ENCODE measurements at places on chromosomes 13 and 19.

- DNase-seq: no peak
Measured at GRCh38 chr19:46728693-46729339, 11.9 kb upstream of the PRKD2 start.

GRCh38 chr13:22496803-22497508, 683.8 kb upstream of the SGCG start:
- DNase-seq: no peak

DNA sequence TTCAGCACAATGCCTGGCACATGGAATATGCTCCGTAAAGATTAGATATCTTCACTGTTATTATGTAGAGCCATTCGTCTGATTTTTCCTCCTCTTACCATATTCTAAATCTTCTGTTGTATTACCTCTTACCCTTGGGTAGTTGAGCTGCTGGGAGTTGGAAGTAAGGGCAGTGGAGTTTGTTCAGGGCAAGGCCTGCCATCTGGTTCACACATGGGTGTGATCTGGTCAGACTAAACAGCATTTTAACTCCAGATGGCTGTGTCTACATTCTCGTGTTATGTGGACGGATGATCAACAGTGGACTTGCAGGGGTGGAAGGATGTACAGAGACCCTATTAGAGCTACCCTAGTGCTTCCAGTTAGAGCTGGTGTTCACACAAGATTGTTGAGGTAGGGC, 164.9 kb downstream of the ZIC5 start:
- no peak for DNase-seq

GRCh38 chr13:112248406-112248760, 127.8 kb upstream of the SPACA7 start:
- no peak for DNase-seq

GRCh38 chr19:38692458-38693379, 45.3 kb downstream of the ACTN4 start:
- DNase-seq: no peak

GRCh38 chr19:55101261-55101660, 16.2 kb downstream of the PPP1R12C start:
- no peak for DNase-seq

DNA sequence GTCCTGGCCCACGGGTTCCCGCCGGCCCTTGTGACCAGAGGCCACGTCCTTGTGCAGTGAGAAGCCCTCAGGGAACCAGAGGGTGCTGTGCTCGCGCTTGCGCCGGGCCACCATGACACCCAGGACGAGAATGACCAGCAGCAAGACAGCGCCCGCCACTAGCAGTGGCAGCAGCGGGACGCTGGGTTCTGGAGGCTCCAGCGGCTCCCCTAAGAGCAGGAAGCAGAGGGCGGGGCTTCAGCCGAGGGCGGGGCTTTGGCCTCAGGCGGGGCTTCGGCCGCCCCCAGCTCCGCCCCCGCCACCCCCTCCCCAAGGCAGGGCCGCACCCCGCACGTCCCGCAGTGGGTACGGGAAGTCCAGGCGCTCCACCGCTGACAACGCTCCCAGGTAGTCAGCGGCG, 30.4 kb downstream of the NOTCH3 start:
- no peak for DNase-seq

GRCh38 chr13:61954092-61954491, 538.4 kb upstream of the PCDH20 start:
- no peak for DNase-seq

- no peak for DNase-seq
Measured at GRCh38 chr19:55668603-55669348, 6.2 kb upstream of the EPN1 start.

DNA sequence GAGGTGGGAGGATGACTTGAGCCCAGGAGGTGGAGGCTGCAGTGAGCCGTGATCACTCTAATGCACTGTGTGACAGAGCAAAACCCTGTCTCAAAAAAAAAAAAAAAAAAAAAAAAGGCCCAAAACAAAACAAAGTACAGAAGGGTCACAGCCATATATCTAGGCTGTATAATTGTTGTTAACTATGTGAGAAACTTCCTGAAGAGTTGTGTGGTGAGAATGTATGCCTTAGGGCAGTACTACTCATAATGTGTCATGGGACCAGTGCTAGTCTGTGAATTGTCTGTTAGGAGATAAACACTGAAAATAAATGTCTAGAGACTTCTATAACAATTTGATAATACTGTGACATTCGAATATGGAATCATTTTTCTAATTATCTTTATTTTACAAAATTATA, 43.1 kb downstream of the PAN3 start:
- peak; percentile 42 for DNase-seq

DNA sequence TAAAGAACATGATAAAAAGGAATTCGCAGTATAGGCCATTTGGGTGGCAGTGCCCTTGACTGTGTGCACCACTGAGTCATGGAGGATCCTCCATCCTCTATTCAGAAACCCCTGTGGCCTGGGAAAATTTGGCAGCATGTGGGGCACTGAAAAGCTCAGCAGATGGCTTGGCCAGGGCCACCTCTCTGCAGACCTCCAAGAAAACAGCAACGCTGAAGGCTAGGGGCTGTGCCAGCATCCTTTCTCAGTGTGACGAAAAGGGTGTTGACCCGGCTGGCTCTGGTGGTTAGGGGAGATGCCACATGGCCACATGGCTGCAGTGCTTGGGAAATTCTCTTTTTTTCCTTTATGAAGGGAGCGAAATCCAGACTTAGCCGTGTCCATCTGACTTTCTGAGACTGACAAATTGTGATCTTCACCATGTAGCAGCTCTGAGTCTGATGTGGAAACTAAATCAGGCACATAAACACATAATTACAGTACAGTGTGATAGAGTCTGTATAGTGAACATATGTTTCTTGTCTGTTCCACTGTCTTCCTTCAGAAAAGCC, 178.0 kb downstream of the KCTD12 start:
- no peak for DNase-seq

GRCh38 chr19:15702534-15702930, 25.3 kb upstream of the OR10H2 start:
- DNase-seq: no peak

- peak; percentile 12 for DNase-seq
Measured at GRCh38 chr19:43229315-43229714, 23.9 kb upstream of the PSG4 start.

DNA sequence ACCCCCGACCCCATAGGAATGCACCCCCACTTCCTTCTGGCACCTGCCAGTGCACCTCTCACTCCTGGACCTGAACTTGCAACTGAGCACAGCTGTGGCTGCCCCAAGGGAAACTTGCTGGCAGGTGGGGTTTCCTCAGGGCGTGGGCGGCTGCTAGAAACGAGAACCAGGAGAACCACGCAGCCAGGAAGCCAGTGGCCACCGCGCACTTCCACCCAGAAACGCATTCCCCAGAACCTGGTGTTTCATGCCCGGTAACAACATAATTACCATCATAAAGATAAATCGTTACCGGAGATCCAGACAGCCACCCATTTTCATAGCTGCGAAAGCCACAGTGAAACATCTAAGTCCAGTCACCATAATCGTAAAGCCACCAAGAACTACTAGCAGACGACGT, 75.2 kb upstream of the C13orf46 start:
- no peak for DNase-seq

DNA sequence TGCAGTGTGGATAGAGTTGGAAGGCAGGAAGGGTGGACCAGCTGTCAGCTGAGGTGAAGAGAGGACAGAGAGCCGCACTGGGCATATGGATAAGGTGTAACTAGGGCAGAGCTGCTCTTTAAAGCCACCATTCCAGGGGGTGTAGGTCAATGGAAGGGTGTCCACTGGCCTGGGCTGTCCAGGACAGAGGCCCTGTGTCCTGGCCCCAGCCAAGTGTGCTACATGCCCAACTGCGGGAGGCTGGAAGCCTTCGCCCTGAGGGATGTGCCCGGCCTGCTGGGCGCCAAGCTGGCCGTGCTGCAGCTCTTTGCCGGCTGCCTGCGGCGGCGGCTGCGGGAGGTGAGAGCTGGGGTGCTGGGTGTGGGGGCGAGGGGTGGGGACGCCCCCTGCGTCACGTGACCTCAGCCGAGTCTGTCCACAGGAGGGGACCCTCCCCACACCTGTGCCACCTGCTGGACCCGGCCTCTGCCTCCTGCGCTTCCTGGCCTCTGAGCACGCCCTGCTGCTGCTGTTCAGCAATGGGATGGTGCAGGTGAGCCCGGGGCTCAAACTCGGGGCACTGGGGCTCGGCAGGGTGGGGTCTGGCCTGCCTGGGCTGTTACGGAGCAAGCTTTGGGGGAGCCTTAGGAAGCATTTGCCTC, 9.8 kb downstream of the PLK5 start:
- DNase-seq: no peak

GRCh38 chr13:21147827-21148226, 28.5 kb downstream of the SKA3 start:
- no peak for DNase-seq

GRCh38 chr13:114147803-114148520, 15.5 kb upstream of the RASA3 start:
- DNase-seq: no peak

DNA sequence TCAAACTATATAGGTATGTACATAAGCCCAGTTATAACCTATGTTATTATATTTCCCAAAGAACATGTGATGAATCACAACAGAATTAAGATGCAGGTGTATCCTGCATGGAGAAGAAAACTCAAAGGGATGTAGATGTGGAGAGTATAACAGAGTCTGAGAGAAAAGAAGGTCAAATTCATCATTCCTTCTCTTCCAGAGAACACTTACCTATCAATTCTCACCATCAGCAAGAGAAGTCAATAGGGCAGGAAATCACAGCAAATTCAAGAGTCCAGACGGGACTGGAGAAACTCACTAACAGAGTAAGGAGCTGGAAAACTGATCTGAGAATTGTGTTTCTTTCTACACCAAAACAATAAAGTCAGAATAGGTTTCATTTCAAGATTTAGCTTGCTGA, 28.4 kb downstream of the DIAPH3 start:
- DNase-seq: no peak

DNA sequence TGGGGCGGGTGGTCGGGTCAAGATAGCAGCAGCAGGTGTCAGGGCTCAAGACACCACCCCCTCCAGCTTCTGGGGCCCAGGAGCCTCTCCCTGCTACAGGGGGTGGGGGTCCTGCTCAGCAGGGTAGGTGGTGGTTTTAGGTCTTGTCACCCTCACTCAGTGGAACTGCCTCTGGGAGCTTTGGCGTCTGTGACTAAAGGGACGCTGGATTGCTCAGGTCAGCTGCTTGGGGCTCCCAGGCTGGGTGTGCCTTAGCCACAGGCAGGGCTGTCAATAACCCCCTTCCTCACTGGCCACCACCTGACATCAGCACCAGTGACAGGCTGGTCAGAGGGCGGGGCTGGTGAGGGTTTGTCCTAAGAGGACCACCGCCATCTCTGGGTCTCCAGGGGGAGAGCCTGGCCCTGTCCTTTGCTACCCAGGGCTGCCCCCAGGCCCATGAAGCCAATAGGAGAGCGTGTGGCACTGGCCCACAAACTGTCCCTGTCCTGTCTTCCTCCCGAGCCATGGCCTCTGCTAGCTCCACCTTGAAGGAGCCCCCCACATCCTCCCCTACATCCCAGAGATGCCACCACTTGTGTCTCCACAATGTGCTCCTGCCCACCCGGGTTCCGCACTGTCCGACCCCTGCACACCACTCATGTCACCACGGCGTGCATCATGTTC, 36.4 kb downstream of the MAU2 start:
- no peak for DNase-seq

DNA sequence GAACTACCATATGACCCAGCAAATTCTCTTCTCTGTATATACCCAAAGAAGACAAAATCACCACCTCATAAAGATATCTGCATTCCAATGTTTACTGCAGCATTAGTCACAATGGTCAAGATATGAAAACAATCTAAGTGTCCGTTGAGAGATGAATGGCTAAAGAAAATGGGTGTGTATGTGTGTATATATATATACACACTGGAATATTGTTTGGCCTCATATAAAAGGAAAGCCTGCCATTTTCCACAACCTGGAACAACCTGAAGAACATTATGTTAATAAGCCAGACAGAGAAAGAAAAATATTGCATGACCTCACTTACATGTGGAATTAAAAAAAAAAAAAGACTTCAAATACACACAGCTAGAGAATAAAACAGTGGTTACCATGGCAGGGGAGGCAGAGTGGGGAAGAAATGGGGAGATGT, 29.5 kb upstream of the RBM26 start:
- peak; percentile 79 for DNase-seq

DNA sequence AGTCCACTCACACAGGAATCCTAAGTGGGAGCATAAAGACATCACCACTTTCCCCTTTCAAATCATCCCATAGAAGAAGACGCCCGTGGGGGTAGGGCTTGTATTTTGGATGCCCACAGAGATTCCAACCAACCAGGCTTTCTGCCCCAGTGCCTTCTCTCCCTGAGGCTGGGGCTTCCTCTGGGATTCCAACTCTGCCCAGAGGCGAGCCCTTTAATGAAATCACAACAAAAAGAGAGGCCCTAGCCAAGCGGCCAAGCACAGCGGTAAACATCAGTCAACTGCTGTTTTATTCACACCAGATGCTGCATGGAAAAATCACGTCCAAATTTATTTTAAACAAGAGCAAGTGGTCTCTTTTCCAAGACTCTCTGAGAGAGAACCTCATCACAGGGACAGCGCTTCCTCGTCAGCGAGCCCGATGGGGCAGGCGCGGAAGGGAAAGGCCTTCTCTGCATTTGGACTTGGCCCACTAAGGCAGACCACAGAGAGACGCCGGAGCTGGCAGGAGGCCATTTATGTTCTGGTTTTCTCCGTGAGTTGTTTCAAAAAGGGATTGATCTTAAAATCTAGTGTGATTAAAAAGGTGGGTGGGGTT, 31.5 kb downstream of the ADPRHL1 start:
- DNase-seq: peak; percentile 19

DNA sequence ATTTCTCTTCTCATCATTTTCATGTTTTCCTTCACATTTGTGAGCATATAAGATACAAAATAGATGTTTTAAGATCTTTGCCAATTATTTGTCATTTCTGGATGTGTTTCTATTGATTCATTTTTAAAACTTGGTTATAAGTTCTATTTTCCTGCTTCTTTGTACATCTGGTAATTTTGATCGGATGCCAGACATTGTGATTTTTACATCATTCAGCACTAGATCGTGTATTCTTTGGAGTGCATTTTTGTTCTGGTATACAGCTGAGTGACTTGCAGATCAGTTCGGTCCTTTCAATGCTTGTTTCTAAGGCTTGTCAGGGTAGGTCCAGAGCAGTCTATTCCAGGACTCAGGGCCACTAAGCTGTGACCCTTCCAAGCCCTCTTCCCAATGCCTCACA, 198.2 kb downstream of the KLF12 start:
- no peak for DNase-seq

- DNase-seq: peak; percentile 76
Measured at GRCh38 chr13:41064493-41064892, 3.2 kb downstream of the WBP4 start.

Measured in astrocyte (in vitro differentiated cells and primary cell).